ENCODE measurements at places on chromosomes 12 and 14.

DNA sequence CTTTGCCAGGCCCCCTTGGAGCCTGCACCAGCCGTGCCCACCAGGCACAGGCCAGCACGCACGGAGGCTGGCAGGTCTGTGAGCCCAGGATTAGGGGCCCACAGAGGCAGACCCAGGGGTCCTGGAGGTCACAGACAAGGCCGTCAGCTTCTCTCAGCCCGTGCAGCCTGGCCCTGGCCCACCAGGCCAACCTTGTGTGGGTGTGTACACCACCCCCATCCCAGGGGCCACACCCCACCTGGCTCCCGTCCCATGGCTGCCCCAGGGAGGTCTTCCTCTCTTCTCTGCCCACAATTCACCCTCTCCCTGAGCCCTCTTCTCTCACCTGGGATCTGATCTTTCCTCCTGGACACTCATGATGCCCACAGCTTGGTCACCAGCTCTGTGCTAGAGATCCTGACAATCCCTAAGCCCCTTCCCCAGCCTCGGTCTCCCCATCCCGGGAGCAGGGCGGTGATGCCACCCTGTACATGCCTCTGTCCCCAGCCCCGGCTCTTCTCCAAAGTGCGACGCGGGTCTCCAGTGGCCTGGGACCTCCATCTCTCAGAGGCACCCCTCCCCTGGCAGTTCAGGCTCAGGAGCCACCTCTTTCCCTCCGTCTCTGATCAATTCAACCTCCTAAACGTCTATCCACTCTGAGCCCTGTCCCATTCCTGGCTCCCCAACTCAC lies 31.1 kb upstream of the GPR132 start:
- no peak for DNase-seq

DNA sequence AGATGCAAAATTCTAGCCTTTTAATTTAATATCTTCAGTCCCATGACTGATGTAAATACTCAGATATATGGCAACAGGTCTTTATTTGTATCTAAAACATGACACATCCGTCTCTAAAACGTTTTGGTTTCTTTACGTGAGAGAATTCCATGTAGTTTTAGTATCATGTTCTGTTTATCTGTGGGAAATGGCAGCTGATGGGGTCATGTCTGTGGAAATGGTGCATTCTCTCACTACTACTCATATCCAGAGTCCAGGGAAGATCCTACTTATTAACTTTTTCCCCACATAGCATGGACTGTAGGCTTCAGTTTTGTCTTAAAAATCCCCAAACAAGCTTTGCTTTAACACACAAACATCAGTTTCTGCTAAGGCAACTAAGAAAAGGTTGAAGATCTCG lies 53.8 kb downstream of the SPTLC2 start:
- DNase-seq: peak; percentile 79

GRCh38 chr14:75165586-75166391 lies 10.6 kb downstream of the TMED10 start:
- no peak for DNase-seq

DNA sequence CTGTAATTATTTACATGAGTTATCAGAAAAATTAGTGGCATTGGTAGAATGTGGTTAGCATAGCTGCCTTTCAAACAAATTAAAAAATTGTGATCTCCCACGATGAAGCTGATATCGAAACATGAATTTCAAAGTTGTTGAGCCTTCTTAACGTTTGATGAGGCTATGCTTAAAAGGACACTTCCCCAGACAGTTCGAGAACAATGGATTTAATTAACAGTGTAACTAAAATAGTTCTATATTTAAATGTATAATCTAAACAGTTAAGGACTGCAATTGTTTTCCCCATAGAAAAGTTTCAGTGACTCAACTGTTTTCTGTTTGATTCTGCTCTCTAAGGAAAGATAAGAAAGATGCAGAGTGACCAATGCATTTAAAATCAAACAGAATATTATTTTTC lies 1.6 kb downstream of the CLEC2B start:
- DNase-seq: peak; percentile 14

DNA sequence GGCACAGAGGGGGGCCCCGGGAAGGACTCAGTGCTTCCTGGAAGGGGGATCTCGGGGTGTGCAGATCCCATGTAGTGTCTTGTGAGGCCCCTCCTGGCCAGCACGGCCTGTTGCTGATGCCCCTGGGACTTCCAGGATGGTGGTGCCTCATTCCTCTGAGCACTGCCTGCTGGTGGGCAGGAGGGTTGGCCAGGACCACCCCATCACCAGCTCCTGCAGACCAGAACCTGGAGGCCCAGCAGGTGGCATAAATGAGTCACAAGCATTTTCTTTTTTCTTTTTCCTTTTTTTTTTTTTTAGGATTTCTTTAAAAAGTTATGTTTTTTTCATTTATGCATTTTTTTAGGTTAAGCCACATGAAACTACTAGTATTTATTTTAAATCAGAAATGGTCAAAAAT lies 8.0 kb downstream of the MMP17 start:
- no peak for DNase-seq

- peak; percentile 87 for DNase-seq
These were observed 480.2 kb upstream of the PRICKLE1 start for GRCh38 chr12:43069768-43070221.

DNA sequence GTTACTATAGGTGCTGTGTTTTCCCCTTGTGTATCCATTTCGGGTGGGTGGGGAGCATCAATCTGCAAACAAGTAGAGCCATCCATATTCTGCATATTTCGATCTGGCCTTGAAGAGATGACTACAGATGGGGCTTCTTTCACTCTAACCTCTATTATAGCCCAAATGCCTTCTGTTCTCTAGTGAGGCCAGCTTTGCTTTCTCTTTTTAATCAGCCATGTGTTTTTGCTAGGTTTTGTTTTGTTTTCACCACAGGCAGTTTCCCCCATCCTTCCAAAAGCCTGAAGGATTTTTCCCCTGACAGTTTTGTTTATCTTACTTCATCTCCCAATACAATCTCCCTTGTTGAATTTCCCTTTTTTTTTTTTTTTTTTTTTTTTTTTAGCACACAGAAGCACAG lies 224.1 kb downstream of the BTG1 start:
- no peak for DNase-seq

- DNase-seq: no peak
These were observed 65.9 kb upstream of the VASH1 start for GRCh38 chr14:76695263-76695920.

DNA sequence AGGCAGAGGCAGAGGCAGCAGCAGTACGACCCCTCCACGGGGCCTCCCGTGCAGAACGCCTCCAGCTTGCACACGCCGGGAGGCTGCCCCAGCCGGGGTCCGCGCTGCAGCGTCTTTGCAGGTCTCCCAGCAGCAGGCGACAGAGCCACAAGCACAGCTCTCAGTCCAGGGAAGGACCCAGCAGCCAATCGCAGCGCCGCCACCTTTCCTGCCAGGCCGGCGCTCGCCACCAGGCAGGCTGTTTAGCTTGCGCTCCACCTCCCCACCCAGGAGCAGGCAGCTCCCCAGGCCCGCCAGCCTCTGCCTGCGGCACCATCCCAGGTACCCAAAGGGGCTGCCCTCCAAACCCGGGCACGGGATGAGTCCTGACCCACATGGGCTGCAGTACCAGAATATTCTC lies 25.2 kb downstream of the DDX51 start:
- no peak for DNase-seq

DNA sequence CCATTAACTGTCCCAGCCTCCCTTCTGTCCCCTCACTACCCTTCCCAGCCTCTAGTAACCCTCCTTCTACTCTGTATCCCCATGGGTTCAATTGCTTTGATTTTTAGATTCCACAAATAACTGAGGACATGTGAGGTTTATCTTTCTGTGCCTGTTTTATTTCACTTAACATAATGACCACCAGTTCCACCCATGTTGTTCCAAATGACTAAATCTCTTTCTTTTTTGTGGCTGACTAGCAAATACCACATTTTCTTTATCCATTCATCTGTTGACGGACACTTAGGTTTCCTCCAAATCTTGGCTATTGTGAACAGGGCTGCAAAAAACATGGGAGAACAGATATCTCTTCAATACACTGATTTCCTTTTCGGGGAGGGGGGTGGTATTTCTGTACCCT lies 65.7 kb downstream of the PRKD1 start:
- no peak for DNase-seq

DNA sequence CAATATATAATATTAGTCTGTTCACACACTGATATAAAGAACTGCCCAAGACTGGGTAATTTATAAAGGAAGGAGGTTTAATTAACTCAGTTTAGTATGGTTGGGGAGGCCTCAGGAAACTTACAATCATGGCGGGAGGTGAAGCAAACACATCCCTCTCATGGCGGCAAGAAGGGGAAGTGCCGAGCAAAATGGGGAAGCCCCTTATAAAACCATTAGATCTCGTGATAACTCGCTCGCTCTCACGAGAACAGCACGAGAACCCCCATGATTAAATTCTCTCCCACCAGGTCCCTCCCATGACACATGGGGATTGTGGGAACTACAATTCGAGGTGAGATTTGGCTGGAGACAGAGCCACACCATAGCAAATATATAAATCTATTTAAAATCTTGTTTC lies 269.8 kb downstream of the ATP23 start:
- no peak for DNase-seq

DNA sequence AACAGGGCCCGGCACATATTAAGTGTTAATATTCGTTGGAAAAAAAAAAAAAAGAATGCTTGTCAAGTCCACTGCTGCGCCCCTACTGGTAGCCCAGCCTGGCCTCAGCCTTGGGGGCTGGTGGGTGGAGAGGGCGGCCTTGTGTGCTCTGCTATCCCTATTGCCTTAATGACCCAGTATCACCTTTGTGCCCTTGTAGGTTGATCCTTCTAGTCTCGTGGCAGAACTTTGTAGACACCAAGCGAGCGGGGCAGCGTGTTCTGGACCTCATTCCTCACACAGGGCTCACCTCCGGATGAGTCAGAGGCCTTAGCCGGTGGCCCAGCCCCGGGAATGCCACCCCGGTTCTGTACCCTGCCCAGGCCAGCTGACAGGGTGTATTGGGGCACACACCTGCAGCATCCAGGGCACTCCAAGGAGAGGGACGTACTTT lies 1.8 kb upstream of the RCOR1 start:
- peak; percentile 64 for DNase-seq

DNA sequence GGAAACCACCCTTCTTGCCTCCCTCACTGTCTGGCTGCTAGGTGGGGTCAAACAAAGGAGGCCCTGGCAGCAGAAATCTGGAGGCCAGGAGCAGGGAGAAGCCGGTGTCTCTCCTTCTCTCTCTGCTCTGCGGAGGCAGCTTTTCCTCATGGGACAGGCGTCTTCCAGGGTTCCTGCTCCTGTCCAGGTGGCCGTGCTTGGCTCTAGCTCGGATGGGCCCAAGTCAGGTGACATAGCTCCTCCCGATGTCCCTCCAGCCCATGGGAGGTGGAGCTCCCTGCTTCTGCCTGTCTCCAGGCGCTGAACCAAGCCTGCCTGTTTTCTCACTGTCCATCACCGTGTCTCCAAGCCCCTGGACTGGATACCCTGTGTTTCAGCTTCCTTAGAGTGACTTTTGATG lies 30.5 kb upstream of the FZD10 start:
- DNase-seq: no peak

GRCh38 chr12:116712458-116713303 lies 25.2 kb downstream of the SPRING1 start:
- DNase-seq: no peak

- no peak for DNase-seq
These were observed 21.5 kb downstream of the TRHDE start for GRCh38 chr12:72293701-72294100.

DNA sequence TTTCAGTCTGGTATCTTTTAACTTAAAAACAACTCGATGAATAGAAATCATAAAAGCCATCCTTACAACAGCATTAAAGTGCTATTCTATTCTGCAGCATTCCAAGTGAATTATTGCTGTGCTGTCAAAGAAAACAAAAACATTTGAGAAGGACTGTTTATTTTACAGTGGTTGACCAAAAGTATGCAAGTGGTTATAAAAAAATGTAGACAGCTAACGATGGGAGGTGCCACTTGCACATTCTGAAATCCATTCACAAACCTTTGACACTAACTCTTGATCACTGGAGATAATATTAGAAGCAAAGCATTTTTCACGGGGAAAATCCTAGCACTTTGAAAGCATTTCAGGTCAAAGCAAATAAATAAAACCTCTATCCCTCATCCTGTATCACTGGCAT lies 55.6 kb downstream of the HMGA2 start:
- peak; percentile 88 for DNase-seq

DNA sequence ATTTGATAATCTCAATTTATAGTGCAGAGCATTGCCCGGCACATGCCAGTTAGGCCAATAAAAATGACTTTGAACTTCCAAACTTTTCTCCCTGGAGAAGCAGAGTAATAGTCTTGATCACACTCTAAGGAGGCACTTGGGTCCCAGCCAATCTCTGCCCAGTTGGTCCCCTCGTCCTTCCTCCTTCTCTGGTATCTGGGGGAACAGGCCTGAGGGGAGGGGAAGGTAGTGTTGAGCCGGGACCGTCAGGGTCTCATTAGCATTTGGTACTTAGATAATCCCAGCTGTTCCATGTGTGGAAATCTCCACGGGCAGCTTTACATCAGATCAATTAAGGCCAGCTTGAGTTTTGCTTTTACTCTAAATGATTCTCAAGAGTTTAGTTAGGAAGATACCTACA lies 70.1 kb downstream of the ZNF641 start:
- no peak for DNase-seq

GRCh38 chr14:22664261-22664660 lies 20.1 kb upstream of the OR6J1 start:
- DNase-seq: peak; percentile 40

DNA sequence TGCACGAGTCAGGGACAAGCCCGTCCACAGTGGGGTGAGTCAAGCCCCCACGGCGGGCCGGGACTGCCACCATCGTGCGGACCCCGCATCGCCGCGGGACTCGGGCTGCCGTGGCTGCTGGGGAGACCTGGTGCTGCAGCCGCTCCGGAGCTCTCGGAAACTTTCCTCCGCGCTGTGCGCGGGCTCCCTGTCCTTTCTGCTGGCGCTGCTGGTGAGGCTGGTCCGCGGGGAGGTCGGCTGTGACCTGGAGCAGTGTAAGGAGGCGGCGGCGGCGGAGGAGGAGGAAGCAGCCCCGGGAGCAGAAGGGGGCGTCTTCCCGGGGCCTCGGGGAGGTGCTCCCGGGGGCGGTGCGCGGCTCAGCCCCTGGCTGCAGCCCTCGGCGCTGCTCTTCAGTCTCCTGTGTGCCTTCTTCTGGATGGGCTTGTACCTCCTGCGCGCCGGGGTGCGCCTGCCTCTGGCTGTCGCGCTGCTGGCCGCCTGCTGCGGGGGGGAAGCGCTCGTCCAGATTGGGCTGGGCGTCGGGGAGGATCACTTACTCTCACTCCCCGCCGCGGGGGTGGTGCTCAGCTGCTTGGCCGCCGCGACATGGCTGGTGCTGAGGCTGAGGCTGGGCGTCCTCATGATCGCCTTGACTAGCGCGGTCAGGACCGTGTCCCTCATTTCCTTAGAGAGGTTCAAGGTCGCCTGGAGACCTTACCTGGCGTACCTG lies 1.1 kb downstream of the PDE3A start:
- peak; percentile 52 for DNase-seq

GRCh38 chr14:103179094-103179493 lies 55.8 kb downstream of the TNFAIP2 start:
- DNase-seq: no peak

- no peak for DNase-seq
These were observed 18.0 kb downstream of the FMNL3 start for GRCh38 chr12:49689237-49689636.

Measured in fibroblast of mammary gland (primary cell).